ENCODE measurements at places on chromosomes 2 and 18.

- no peak for DNase-seq
These were observed 26.5 kb downstream of the LDAH start for GRCh38 chr2:20796374-20796791.

GRCh38 chr2:88627856-88628570 lies 749 bp upstream of the EIF2AK3 start:
- DNase-seq = peak; percentile 86

GRCh38 chr2:86186431-86186830 lies 8.8 kb downstream of the IMMT start:
- DNase-seq = no peak

DNA sequence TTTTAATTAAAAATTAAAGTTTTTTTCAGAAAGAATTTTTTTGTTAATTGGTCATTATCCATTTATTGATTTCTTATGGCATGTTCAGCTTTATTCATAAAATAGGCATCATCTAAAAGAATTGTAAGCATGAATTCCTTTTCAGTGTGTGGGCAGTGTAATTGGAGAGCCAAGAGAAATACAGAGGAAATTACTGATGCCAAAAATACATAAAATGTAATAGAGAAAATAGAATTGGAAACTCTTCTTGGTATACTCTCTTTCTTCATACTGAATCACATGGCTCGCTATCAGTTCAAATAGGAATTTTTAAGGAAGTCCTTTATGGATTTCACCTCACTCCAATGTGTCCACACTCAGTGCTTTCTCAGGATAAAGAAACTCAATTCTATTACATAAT lies 663.6 kb upstream of the NRXN1 start:
- no peak for DNase-seq

DNA sequence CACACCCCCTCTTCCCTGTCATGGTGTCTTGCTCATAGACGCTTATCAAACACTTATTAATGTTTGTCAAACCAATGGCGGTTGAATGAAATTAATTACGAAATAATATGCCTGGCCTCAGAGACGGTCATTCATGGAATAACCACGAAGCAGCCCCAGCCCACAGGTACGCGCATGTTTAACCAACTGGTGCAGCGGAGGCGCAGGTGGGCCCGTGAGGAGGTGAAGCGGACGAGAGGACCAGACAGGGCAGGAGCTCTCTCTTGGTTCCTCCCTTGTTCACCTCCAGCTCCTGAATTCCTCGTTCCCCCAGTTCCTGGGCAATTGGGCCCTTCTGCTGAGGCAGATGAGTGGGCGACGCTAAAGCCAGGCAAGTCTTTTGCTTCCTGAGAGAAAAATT lies 169.8 kb downstream of the TNS1 start:
- DNase-seq = no peak

DNA sequence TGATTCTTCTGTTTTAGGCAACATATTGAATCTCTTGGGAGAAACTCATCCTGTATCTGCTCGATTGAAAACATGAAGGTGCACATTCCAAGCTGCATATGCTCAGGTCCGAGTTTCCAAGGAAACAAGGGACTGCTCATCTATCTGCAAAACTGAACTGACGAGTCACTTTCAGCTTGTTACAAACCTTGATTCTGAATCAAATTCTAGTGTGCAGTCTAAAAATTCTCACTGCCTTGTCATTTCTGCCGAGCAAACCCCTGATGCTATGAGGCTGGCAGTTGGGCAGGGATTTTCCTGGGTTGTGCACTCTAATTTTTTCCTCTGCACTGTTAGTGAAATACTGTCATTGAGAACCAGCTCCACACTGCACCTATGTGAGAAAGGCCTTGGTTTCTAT lies 101.3 kb upstream of the ETAA1 start:
- DNase-seq = no peak

GRCh38 chr2:221572821-221573429 lies 821 bp upstream of the EPHA4 start:
- DNase-seq = peak; percentile 44

DNA sequence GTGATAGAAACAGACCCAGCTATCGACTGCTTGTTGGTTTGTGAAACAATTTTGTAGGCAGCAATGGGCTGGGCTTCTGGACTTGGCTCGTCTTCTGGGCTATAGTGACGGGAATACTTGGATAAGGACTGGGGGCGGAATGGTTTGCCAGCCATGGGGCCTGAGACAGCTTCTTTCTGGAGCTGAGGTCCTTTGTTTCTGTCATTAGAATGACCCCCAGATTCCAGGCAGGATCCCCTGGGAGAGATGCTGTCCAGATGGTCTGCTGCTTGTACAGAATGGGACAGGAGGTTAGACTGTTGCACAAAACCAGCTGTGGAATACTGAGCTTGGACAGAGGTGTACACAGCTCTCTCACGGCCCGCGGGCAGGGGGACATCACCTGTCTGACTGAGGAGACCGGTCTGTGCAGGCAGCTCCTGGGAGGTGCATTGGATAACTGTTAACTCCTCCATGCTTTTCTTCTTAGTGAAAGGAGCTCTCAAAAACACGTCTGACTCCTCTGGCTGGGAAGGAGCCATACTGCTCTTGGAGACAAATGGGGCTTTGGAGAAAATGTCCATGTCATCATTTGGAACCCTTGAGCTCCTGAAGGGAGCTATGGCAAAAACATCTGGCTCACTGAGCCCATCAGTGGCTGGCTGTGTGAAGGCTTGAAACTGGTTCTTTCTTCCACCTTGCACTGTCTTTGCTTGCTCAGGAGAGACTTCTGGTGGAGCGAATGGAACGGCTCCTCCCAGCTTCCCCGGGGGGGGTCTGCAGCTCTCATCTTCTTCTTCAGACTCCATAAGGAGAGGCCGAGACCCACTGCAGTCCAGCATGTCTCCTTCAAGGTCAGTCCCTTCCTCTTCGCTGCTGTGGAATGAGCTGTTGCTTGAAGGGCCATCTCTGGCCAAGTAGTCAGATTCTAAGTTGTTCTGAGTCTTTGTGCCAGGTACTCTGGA lies 28.6 kb upstream of the NFU1 start:
- no peak for DNase-seq

- DNase-seq = no peak
These were observed 116.4 kb downstream of the ACKR3 start for GRCh38 chr2:236685979-236686520.

GRCh38 chr2:179238027-179238426 lies 26.6 kb downstream of the SESTD1 start:
- DNase-seq = no peak

DNA sequence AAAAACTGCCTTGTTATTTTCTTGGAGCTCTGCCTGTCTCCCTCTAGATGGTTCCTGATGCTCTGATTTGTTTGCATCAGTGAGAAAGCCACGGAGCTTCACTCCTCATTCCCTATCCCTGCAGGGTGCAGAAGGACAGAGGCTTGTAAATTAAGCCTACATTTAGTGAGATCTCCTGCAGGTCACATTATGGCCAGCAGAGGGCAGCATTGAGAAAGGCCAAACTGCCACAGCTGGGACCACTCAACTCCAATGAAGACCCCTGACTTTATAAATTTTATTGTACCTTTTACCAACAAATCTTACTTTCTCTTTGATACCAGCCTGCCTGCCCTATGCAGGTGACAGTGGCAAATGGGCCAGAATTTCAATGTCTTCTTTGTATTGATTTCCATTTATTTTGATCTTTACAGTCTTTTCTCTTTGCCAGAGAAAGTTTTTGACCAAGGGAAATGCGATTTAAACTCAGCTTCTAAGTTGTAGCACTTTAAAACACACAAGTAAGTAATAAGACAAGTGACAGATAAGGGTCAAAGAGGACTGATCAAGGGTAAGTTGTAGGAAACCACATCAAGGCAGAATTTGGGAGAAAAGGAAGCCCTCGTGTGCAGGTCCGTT lies 1029.1 kb upstream of the KLHL29 start:
- DNase-seq = peak; percentile 56

DNA sequence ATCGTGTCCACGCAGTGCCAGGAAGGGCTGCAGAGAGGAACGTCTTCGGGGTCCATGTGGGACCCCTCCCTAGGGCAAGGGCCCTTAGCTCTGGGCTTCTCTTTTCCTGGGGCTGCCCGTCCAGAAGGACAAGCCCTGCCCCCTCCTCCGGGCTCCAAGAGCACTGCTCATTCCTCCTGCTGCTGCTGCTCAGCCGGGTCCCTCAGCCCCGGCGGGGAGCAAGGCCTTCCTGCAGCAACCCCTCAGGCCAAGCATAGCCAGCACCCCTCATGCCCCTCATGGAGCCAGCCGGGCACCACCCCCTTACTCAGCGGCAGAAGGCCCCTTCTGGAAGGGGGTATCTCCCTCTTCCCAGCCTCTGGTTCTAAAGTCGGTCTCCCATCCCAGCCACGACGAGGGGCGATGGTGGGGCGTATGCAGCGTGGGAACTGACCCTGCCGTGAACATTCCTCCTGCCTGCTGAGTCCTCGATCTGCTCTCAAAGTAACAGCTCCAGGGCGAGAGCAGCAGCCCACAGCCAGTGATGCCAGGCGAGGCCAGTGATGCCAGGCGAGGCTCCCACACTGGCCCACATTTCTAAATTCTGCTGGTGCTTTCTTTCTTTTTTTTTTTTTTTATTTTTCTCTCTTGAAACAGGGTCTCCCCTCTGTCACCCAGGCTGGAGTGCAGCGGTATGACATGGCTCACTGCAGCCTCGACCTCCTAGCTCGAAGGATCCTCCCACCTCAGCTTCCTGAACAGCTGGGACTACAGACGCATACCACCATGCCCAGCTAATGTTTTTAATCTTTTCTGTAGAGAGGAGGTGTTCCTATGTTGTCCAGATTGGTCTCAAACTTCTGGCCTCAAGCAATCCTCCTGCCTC lies 99.7 kb downstream of the HDAC4 start:
- DNase-seq = no peak

DNA sequence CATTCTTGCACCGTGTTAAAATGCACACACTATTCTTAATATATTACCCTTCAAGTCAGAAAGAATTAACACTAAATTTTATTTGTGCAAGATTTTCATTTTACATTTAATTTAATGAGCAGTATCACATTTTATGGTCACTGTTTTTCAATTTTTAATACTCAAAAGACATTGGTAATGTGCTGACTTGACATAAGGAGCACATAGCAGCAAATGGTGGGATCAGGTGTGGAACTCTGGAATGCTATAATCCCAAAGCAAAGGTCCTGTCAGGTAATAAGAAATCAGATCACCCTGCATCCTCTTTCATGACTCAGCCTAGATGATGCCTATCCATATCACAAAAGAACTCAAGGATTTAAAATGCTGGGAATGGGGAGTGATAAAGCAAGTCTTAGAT lies 55.6 kb upstream of the SPAG16 start:
- DNase-seq = no peak

- no peak for DNase-seq
These were observed 238.3 kb downstream of the LOXHD1 start for GRCh38 chr18:46418663-46419260.

DNA sequence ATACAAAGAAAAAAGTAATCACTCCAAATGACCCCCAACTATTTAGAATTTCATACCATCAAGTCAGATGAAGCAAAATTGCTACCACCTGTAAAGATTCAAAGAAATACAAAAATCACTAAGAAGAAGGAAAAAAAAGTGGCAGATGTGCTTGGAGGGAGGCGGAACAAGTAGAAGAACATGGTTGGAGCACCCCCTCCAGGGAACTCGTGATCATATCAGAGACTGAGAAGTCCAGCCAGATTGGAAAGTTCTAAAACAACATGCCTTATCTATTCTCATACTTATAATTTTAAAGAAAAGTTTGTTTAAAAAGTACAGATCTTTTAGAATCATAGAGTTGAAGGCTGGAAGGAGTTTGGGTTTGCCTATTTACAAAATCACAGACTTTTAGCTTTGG lies 113.4 kb upstream of the CYP26B1 start:
- DNase-seq = no peak

DNA sequence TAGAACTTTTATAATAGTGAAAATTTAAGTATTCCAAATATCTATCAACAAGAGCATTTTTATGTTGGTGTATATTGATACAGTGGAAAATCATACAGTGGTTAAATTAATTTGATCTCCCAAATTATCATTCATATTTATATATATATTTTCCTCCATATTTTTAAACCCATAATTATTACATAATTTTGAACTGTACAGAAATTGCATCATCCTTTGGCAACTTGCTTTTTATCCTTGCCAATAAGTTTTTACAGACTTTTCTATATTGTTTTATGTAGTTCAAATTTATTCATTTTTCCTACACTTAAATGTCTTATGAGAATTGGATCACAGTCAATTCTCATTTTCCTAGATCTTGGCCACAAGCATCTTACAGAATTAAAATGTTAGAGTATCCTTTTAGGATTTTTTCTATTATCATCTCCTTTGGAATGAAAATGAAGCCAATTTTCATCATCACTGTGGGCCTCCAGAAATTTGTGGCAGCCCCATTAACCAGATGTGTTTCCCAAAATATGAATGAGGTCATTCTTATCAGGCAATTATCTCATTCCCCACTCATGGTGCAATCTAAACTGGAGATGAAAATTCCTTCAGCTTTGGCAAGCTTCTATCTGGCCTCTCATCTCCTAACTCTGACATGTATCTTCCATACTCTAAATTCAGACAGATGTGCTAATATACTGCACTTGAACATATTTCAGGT lies 94.2 kb upstream of the DLGAP1 start:
- DNase-seq = peak; percentile 10

GRCh38 chr2:105287692-105288091 lies 41.8 kb downstream of the TGFBRAP1 start:
- DNase-seq = peak; percentile 69

DNA sequence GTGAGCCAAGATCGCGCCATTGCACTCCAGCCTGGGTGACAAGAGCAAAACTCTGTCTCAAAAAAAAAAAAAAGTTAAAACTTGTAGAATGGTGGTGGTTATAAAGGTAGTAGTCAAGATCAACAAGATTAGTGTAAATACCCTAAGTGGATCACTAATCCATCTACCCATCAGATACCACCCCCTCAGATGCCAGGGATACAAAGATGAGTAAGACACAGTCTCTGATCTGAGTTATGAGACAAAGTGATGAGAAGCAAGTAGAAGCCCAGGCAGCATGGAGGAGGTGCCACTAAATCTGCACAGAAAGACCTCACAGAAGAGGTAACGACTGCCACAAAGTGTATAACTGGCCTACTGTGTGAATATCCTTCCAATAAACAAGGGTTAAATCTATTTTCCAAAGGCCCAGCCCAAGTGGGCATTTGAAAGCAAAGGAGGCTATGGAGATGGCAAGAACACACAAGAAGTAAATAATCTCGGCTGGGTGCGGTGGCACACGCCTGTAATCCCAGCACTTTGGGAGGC lies 20.2 kb downstream of the NFE2L2 start:
- DNase-seq = no peak

- DNase-seq = peak; percentile 79
These were observed 38.5 kb downstream of the PSMG2 start for GRCh38 chr18:12741351-12741750.

GRCh38 chr2:23513872-23514793 lies 129.2 kb downstream of the KLHL29 start:
- DNase-seq = no peak
